ENCODE measurements at places on chromosomes 11 and 22.

GRCh38 chr11:70394211-70394950 lies 3.9 kb upstream of the CTTN start:
- DNase-seq, result no peak

GRCh38 chr11:88849368-88849767 lies 216.4 kb downstream of the GRM5 start:
- no peak for DNase-seq

DNA sequence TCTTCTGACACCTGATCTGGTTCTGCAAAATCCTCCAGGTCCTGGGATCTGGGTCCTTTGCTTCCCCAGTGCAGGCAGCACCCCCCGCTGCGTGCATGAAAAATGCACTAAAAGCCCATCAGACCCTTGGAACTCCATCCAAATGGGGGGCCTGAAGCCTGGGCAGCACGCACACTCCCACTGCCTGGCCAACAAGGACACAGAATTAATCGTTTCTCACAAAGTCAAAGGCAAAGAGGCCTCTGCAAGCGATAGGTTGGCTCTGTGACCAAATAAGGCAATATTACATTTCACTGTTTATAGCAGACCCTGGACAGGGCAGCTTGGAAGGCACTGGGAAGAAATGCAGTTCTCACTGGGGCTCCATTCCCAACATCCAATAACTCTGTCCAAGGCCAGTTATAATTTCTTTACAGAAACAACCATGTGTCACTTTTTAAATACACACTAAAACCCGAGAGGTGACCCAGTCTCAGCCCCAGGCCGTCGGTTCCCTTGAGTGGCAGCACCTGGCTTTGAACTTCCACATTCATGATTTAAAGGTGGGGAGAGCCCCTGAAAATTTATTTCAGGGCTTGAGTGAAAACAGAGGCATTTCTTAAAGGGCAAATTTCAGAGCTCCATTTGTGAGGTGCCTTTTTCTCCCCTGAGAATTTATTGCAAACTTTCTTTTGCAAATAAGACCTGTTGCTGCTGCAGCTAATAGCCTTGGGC lies 114.4 kb upstream of the ANO1 start:
- DNase-seq, result no peak

DNA sequence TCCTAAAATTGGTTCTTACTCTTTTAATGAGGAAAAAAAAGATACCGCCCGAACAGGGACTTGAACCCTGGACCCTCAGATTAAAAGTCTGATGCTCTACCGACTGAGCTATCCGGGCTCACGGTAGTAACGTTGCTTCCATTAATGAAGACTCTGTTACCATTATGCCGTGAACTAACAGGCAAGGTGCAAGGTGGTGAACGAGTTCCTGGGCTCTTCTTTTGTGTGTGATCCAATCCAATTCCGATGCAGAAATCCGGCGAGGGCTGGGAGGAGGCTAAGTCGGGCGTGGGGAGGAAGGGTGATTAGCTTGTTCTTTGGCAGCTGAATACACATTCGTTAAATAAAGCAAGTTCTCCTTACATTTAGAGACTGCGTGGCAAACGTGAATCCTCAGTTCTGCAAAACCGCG lies 49.0 kb downstream of the OR4D9 start:
- peak; percentile 73 for DNase-seq

- DNase-seq, result no peak
Observed at GRCh38 chr11:81070948-81071347, 1630.1 kb upstream of the TENM4 start.

DNA sequence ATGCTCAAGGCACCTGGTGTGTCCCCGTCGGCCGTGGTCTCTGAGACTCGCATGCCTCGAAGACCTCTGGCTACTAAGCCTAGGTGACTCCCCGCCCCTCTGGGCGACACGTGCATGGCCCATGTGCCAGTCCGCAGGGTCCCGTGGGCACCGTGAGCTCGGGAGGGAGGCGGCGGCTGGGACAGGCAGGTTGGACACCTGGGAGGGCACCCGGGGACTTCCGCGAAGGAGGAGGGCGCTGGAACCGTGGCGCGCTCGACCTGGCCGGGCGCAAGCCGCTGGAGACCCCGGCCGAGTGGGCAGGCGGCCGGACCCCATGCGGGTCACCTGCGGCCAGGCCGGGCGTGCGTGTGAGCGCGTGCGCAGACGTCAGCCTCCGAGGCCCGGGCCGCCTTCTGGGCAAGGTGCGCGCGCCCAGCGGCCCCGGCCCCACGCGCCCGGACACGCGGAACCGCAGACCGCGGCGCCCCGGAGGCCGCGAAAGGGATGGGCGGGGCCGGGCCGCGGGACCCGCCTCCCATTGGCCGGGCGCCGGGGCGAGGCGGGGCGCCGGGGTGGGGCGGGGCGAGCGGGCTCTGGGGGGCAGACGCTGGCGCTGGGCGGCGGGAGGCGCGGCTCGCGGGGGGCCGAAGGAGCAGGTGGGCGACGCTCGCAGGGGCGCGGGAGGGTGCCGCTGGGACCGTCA lies 579 bp upstream of the RASD2 start:
- DNase-seq, result no peak

DNA sequence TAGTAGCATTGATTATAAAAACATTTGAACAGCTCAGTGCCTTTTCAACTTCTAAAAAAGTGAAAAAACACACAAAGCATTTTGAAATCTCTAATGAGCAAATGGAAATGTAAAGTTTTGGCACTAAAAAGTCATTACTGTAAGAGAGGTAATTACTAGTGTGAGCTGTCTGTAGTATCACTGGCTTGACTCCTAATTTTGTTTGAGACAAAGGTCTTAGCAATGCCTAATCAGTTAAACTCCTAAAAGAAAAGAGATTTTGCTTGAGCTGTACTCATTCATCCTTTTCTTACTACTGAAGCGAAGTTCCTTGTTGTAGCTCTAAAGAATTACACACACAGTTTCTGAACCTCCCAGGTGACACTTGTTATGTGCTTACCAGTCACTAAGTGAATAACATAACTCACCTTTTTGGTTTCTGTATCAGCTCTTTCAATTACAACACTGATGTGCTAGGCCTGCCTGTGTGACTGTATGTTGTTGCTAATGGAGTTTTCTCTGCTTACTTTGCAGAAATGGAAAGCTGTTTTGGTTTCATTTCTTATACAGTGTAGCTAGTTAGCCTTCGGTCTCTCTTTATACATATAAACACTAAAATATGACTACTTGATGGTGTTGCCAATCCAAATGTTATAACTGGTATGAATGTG lies 924.4 kb upstream of the TENM4 start:
- DNase-seq, result no peak

GRCh38 chr11:120108154-120108784 lies 29.6 kb downstream of the TRIM29 start:
- DNase-seq, result no peak

DNA sequence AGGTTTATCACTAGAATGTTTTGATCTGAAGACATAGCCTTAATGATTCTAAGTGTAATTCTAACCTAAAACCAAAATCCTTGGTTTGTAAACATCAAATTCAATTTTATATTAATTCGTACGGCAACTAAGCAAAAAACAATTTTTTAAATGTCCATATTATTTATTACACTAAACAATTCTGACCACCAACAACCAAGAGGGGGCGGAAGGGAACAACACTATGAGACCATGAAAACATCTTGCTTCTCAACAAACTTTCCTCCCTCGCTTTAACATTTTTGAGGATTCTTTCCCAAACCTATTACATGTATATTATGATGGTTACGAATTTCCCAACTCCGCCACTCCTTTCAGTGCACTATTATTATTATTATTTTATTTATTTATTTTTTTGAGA lies 6.5 kb upstream of the UCP2 start:
- DNase-seq, result no peak

- no peak for DNase-seq
Observed at GRCh38 chr11:60842668-60843600, 1.0 kb downstream of the CCDC86 start.

DNA sequence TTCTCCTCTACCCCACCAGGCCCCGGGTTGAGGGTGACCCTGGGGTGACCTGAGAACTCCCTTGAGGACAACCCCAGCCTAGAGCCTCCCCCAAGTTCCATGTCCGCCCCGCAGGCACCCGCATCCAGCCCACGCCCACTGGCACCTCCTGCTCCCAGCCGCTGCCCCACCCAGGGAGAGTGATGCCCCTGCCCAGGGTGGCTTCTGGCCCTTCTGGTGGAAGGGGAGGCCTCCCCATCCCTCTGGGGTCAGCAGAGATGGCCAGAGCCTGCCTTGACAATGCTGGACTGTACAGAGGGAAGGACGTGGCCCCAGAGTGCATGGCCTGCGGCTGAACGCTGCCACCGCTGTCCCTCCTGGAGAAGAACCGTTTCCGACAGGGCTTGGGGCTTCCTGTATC lies 1.1 kb upstream of the TH start:
- DNase-seq, result no peak

DNA sequence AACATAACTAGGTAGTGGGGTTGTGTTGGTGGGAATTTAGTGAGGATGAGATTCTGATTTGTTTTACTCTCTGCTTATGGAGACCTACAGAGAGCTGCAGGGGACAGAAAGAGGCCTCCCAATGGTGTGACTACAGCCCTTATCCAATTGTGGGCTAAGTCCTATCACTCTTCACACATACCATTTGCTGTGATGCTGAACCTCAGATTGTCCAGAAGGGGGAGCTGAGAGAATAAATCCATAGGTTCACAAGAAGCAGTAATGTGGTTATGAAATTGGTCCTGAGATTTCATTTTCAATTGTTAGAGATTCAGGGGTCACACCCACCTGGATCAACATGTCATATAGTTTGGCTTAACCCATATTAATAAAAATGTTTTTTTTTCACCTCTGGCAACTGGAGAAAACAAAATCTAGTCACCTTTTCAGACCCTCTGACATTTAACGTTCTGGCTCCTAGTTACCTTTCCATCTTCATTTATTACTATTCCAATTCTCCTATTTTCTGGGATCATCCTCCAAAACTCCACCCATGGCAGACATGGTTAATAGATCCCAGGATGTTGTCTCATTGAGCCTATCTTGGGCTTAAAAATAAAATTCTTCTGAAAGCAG lies 53.3 kb upstream of the PTPN5 start:
- DNase-seq, result peak; percentile 33

DNA sequence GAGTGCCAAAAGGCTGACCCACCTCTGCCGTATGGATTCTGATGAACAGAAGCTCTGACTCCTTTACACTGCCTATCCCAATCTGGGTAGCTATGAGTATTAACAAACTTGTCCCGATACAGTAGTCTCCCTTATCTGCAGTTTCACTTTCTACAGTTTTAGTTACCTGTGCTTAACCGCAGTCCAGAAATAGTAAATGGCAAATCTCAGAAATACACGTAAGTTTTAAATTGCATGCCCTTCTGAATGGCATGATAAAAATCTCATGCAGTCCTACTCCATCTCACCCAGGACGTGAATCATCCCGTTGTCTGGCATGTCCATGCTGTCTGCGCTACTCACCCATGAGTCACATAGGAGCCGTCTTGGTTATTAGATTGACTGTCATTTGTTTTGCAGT lies 68.8 kb downstream of the SNX19 start:
- DNase-seq, result no peak

DNA sequence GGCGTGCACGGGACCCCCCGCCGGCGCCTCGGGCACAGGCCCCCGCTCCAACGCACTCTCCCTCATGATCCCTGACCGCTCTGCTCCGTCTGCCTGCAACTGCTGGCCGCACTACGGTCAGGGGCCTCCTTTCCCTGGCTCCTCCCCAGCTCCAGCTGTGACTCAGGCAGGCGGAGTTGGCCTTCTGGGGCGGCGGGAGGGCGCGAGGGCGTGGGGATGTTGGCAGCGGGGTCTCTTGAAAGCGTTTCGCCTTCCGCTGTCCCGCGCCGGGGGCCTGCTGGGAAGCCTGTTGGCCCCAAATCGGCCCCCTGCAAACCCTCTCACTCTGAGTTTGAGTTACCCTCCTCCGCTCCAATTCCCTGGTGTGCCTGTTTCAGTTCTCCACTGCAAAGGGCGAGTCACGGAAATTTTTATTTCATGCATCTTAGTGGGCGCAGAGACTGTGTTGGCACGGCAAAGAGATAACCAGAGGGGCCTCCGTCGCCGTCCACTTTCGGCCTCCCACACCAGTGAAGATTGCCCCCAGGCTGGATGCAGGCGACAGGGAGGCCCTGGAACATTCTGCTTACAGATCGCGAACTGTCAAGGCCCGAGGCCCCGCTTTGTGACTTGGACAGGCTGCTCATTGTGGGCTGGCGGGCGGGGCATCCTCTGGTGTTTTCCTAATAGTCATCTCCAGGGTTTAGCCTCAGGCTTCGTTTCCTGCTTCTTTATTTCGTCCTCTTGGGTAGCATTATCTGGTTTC lies at the start of gene CAVIN3:
CAVIN3 (minus strand) TSS at position 91 of the 745 bp plus-strand sequence; CDS start at position 66, 25 bp downstream.
- no peak for DNase-seq

DNA sequence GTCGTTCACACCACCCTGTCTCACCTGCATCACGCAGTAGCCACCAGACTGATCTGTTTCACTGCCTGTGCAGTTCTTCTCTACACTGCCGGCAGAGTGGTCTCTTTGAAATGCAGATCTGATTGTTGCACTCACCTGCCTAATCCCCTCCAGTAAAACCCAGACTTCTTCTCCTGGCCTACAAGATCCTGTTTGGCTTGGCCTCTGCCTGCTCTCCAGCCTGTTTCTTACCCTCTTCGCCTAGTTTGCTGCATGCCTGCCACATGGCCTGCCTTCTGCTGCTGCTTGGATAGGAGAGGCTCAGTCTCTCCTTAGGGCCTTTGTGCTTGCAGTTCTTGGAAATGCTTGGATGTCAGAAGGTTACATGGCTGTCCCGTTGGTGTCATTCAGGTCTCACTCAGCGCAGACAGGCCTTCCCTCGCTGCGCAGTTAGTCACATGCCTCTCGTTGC lies 42.0 kb downstream of the PACS1 start:
- no peak for DNase-seq

- DNase-seq, result no peak
Observed at GRCh38 chr22:20423008-20423905, 14.4 kb downstream of the SCARF2 start.

DNA sequence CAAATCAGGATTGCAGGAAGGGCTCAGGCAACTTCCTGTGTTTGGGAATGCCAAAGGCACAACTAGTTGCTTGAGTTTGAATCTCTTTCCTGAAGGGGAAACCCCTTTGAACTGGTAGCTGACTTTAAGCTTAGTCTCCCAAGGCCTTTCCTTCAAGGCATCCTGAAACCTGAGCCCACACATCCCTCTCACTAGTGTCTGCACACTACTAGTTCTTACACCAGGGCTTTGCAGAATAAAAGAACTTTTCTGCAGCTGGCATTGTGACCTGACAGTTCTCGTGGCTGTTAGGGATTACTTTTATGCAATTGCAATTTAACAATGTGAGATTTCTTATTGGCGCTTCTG lies 95.4 kb downstream of the EXT2 start:
- peak; percentile 42 for DNase-seq

DNA sequence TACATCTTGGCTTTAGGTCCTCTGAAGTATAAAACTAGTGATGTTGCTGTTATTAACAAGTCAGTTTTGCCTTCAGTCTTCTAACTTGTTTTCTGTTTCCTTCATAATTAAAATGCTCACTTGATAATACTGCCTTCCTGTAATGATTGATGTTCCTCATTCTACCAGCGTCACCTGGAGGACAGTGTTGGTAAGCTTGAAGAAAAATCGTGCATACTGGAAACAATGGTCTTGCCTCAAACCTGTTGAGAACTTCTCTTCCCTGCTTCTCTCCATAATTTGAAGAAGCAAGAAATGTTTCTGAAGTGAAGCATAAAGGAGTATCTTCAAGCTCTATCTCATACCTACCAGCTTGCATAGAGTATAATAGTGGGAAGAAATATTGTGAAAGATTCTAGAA lies 3.0 kb downstream of the YWHAH start:
- no peak for DNase-seq

All from iPS DF 19.7 (cell line).